ENCODE measurements at places on chromosomes 13 and 19. TPM values are rescaled to one million over a fixed set of nuclear protein-coding genes. Genes with fewer than 3 reads are reported as not detected.

DNA sequence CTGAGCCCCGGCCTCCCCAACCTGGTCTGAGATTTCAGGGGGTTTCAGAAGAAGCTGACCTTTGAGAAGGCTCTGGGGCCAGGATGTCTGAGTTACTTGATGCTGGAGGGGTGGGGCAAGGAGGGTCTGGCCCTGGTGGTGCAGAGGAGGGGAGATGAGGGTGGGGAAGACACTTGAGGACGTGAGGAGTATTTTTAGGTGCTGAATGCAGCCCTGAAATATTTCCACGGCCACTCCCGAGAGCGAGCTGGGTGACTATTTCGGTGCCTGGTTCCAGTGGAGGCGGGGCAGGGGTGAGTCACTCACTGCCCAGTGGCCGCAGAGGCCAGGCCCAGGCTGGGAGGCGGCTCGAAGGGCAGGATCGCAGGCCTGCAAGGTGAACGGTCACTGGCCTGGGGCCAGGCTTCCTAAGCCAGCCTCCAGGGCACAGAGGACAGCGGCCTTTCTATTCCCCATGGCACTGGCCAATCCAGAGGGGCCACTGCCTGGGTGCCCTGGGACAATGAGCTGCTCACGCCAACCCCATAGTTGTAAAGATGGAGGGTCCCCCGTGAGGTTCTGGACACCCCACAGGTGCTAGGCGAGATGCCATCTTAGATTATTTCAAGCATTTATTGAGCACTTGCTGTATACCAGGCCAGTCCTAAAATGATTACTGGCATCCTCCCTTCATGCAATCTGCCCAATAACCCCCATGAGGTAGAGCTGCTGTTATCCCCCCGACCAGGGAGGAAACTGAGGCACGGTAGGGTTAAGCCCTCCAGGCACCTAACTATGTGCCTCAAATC is 19.7 kb upstream of the JUND start:
- H3K4me3 ChIP-seq = no peak overlapping the region
- no peaks in the 10 kb centered on the region for H3K36me3 ChIP-seq
- H3K27ac ChIP-seq = peak overlapping the region; percentile 40
- no peaks in the 10 kb centered on the region for H3K27me3 ChIP-seq

- peak within 1 kb of the TSS; percentile 8 for H3K27ac ChIP-seq
- H3K27me3 ChIP-seq = no peaks in the 10 kb centered on the region
- DNase-seq = peak; percentile 85
- peak within 1 kb of the TSS; percentile 39 for H3K4me3 ChIP-seq
These were observed at the start of gene CPT1C for GRCh38 chr19:49690656-49691242. Gene CPT1C (plus strand): TSS chr19:49691116. CDS start chr19:49692253, 1,137 bp downstream.

GRCh38 chr13:44146138-44146537 is 227.5 kb upstream of the SERP2 start:
- DNase-seq = no peak
- no peak overlapping the region for H3K4me3 ChIP-seq
- H3K4me1 ChIP-seq = peaks cover 4% of the 10 kb centered on the region
- no peaks in the 10 kb centered on the region for H3K27me3 ChIP-seq

GRCh38 chr13:99273128-99273527 is 14.9 kb upstream of the GPR18 start:
- DNase-seq = no peak
- H3K4me3 ChIP-seq = no peak overlapping the region
- H3K4me1 ChIP-seq = no peaks in the 10 kb centered on the region
- H3K36me3 ChIP-seq = no peaks in the 10 kb centered on the region

Gene ZNF723
- not detected for total RNA-seq
